ENCODE measurements at places on chromosomes 12 and 14.

- peak; percentile 54 for DNase-seq
Measured at GRCh38 chr14:38207736-38208617, at the start of gene SSTR1. SSTR1 (plus strand) TSS chr14:38207904; CDS start chr14:38209390, 1,486 bp downstream.

- peak; percentile 92 for DNase-seq
Measured at GRCh38 chr12:113092607-113093408, 36.3 kb downstream of the DTX1 start.

DNA sequence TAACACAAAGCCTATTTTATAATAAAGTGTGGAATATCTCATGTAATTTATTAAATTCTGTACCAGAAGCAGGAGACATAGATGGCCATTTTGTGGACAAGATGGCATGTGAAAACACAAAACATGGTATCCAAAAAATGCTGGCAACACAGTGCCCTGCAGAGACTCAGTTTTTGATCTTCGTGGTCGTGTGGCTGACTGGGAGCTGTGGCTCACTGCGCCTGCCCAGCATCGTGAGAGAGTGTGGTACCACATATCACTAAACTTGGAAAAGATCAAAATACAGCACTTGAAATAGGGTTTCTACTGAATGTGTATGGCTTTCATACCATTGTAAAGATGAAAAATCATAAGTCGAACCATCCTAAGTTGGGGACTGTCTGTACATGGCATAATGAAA lies 43.0 kb upstream of the MANSC4 start:
- peak; percentile 37 for DNase-seq

GRCh38 chr12:110885152-110885840 lies 35.1 kb downstream of the MYL2 start:
- DNase-seq = no peak

GRCh38 chr14:96949594-96949993 lies 152.4 kb downstream of the VRK1 start:
- no peak for DNase-seq

DNA sequence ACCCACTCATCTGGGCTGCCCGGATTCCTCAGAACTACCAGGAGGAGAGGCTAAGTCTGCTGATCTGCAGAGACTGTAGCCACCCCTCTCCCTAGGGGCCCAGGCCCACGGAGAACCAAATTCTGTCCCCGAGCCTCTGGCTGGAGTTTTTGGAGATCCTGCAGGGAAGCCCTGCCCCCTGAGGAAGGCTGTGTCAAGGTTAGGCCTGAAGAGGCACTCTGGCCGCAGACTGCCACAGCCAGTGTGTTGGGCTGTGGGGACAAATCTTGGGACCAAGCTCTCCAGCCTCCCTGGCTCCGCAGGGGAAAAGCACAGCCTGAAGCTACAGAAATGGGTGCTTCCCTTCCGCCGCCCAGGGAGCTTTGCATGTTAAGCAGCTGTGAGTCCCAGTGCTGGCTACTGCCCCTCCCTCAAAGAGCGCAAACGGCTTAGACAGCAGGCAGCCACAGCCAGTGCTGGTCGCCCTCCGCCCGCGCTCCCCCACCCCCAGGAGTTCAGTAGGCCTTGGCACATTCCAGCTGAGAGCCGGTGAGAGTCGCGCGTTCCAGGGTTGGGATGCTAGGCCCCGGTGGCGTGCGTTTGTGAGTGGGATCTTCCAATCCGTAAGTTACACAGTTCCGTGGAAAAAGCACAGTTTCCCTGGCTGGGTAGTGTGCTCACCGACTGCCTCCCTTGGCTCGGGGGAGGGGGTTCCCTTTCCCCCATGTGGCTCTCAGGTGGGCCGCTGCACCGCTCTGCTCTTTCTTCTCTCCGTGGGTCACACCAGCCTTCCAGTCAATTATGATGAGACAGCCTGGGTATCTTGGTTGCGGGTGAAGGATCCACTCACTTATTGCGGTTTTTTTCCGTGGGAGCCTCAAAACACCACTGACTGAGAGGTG lies 13.2 kb downstream of the CLEC4E start:
- peak; percentile 67 for DNase-seq

- peak; percentile 65 for DNase-seq
Measured at GRCh38 chr12:72723732-72724131, 451.6 kb downstream of the TRHDE start.

DNA sequence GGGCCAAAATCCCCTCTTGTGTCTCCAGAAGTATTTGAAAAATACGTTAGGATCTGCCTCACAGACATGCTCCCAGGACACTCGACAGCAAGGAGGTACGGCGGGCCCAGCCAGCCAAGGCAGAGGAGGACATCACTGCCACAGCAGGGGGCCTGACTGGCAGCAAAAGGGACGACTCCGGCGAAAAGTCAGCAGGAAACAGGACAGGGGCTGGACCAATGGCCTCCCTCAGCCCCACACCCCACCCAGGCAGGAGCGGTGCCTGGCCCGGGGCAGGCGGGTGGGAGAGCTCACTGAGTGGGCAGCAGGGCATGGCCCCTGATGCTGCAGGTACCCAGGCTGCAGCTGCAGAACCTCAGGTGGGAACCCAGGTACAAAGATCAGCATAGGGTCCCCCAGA lies 17.8 kb downstream of the BRF1 start:
- DNase-seq = no peak

DNA sequence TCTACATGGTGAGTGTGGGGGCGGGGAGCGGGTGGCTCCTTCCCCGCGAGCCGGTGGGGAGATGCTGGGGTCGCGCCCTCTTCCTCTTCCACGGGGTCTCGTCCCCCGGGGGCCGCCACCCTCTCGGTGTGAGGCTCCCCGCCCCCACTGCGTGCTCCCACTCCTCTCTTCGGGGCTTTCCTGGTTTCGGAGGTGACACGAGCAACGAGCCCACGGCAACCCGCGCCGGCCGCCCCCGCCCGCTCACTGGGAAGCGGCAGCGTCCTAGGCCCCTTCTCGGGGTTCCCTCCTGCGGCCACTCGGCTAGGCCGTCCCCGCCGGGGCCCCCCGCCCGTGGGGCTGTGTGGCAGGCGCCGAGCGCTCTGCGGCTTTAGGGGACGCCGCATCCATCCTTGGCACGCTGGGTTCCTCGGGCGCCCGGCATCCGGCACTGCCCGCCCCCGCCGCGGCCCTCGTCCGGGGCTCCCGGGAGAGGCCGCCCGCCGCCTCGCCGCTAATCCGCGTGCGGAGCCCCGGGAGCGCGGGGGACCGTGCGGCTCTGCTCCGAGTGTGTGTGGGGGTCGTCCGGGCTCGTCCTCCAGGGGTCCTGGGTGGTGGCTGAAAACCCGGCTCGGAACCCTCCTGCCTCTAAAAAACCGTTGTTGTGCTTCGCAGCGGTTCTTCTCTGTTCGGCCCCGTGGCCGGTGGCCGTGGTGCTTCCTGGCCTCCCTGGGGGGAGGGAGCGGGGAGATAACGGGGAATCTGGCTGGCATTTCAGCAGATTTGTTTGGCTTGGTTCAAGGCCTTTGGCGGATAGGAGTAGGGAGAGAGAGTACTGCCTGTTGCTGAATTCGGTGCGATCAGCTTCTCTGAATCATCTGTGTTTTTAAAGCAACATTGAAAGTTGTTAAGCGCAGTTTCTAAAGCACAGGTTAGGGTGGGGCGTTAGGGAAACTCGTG lies 1.0 kb downstream of the PCNX1 start:
- DNase-seq = peak; percentile 70

- DNase-seq = no peak
Measured at GRCh38 chr12:47277972-47278448, 198.3 kb upstream of the AMIGO2 start.

- peak; percentile 16 for DNase-seq
Measured at GRCh38 chr12:131211340-131211938, 257.7 kb downstream of the ADGRD1 start.

- peak; percentile 92 for DNase-seq
Measured at GRCh38 chr12:67469666-67470065, 178.9 kb upstream of the DYRK2 start.

GRCh38 chr14:61739133-61739532 lies 23.1 kb upstream of the SNAPC1 start:
- no peak for DNase-seq

GRCh38 chr12:66272650-66273049 lies 29.6 kb upstream of the HELB start:
- DNase-seq = no peak

- DNase-seq = no peak
Measured at GRCh38 chr14:71583194-71583593, 349.0 kb upstream of the RGS6 start.

- DNase-seq = no peak
Measured at GRCh38 chr14:37263656-37264236, 66.0 kb downstream of the MIPOL1 start.

DNA sequence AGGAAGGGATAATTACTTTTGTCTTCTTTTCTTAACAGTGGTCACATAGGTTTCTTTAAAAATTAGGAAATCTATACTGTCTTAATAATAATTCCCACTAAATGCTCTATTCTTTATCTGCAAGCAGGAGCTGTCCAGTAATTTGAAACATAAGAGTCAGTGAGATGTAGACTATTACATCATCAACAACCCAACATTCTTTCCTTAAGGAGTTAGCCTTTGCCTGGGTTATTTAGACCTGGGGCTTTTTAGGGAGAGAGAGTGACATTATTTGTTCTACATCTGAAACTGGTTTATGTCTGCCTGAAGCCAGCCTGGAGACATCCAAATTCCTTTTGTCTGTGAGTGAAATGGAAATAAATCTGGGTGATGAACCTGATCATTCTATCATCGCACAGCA lies 294.4 kb downstream of the TMTC2 start:
- DNase-seq = no peak

DNA sequence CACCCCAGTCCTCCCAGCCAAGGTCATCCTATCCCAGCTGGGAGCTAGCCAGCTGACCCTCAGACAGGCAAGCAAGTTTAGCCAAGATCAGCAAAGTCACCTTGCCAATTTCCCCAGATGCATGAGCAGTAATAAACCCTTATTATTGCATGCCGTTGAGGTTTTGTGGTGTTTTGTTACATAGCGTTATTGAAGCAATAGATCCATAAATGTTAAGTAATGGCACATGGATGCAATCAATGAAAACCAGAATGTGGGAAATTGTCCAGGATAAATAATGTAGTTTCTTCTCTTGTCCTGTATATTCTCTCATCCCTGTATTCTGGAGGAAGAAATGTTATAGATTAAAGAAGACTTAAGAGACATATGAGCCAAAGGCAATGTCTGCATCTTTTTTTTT lies 18.0 kb upstream of the TMEM260 start:
- no peak for DNase-seq

GRCh38 chr12:109863847-109864712 lies 16.3 kb downstream of the GLTP start:
- no peak for DNase-seq

GRCh38 chr12:47100160-47100559 lies 20.4 kb upstream of the AMIGO2 start:
- DNase-seq = no peak

DNA sequence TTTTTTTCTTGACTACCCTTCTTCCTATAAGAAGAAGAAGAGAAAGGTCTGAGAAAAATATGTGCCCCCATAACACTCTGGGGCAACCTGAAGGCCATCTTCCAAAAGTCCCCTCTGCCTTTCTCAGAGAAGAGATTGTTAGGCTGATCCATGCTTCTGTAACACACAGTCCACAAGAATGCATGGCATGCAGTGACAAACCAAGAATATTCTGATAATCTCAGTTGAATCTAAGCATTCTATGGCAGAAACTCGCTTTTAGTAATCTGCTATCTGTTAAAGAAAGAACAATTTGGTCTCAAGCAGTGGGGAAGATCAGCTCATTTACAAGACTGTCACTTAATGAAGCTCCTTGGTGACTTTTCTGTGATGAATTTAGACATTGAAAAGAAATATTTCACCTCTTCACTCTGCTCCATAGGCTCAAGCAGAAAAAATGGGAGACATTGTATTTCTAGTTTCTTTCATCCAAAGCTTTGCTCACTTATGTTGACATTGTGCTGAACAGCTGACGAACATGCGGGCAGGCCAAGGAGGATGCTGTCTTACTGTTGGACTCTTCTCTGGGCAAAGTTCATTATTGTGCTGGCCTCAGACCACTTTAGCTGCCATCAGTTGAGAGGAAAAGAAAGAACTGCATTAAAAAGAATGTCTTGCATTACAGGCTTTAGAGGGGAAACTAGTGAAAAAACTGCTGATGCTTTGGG lies 957.1 kb downstream of the DIO2 start:
- no peak for DNase-seq

GRCh38 chr14:81164167-81164774 lies 56.5 kb downstream of the GTF2A1 start:
- peak; percentile 97 for DNase-seq

- no peak for DNase-seq
Measured at GRCh38 chr14:90530523-90530922, 133.7 kb downstream of the CALM1 start.

- no peak for DNase-seq
Measured at GRCh38 chr12:77610446-77610845, 220.2 kb upstream of the NAV3 start.

GRCh38 chr12:131587565-131587964 lies 123.3 kb upstream of the SFSWAP start:
- DNase-seq = no peak

- no peak for DNase-seq
Measured at GRCh38 chr14:90547968-90548367, 151.1 kb downstream of the CALM1 start.

GRCh38 chr12:67509666-67510386 lies 138.7 kb upstream of the DYRK2 start:
- no peak for DNase-seq

DNA sequence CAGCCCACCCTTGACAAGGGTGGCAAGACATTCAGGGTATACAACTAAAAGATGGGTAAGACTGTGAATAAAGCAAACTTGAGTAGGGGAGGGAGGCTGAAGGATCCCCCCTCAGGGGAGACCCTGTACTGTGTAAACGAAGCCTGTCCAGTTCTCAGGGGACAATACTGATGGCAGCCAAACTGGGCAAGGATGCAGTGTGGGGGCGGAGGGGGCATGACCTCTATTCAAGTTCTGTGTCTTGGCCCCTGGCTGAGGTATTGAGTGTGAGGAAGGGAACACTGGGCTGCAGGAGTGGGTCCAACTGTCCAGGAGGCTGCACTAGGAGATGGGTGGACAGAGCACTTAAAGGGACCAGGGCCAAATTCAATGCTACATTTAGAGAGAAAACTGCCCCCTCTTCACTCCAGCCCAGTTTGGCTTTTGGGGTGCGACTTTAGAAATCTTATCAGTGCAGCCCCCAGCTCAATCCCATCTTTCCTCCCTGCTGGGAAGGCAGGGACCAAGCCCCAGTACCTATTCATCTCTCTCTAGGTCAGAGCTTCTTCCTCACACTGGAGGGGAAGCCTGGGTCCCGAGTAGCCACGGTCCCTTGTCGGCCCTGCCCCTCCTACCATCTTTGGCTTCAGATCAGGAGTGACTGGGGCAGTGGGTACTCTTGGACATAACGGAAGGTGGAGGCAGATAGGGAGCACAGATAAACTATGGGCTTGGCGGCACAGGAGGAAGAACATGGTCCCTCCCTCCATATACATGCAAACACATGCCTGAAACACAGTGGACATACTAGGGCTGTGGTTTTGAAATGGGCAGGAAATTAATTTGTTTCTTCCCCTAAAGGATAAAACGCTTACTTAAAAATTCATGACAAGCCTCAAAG lies 11.8 kb downstream of the SLC39A5 start:
- DNase-seq = no peak

- DNase-seq = no peak
Measured at GRCh38 chr14:55867311-55867710, 250.9 kb upstream of the PELI2 start.

DNA sequence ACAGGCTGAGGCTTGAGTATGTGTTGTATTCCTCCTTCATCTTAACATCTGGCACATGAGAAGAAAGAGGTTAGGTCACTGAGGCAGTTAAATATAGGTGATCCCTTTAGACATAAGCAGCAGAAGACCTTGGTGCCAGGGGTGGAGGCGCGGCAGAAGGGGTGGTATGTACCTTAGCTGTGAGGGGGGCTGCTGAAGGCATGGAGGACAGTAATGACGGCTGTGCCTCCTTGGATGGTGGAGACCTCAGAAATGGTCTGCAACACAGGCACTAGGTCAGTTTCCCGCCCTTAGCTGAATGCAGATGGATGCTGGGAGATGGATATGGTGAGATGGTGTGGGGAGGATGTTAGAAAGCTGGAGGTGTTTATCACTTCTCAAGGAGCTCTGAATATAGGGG lies 1.5 kb upstream of the PNMA1 start:
- DNase-seq = peak; percentile 29

Measured in islet precursor cell (in vitro differentiated cells).